Fibroblast of skin of scalp (primary cell): ENCODE measurements at places on chromosomes 16 and 17.

DNA sequence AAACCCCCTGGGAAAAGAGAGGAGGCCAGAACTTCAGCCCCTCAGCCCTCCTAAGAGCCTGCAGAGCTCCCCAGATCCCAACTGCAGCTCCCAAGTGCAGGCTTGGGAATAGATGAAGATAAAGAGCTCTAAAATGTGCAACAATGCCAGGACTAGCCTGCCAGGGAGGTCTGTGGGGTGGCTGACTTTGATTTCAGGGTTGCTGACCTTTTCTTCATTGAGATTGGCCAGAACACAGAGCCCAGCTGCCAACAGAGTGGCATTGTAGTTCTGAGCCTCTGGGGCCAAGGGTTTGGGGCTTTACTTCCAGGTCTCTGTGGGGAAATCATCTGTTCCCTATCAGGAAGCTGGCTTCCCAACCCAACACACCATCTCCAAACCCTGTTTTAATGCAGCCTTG is 120.6 kb downstream of the COPRS start:
- DNase-seq = no peak

DNA sequence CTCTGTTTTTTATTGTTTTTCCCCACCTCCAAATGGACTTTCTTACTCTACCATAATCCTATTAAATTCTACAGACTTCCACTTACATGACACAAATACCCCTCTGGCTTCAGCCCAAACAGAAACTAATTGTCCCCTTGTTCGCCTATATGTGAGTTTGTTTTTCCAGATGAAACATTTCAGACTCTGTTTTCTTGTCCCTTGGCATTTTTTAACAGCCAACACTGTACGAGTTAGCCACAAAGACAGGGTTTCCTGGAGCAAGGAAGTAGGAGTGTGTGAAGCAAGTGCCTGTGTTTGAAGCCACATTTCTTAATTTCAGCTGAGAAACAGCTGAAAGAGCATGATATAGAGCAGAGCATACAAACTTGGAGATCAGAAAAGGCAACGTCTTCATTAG is 382.2 kb upstream of the CDH5 start:
- no peak for DNase-seq

DNA sequence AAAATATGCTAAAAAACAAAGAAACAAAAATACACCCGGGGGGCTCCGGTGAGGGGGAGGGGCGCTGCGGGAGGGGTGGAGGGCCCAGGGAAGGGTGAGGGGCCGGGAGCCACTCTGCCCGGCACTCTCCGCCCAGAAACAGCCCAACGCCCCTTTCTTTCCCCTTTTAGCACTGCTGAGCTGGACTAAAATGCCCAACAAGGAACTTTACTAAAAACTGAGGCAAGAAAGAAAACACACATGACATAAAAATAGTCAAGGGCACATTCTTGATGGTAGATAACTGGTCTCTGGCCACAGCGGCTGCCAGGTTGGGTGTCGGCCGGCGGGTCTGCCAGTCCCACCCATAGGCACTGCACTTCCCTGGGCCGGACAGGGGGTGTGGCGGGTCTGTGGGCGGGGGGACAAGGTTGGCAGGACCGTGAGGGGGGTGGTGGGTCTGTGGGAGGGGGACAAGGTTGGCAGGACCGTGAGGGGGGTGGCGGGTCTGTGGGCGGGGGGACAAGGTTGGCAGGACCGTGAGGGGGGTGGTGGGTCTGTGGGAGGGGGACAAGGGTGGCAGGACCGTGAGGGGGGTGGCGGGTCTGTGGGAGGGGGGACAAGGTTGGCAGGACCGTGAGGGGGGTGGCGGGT is 20.9 kb downstream of the METRNL start:
- DNase-seq = no peak

DNA sequence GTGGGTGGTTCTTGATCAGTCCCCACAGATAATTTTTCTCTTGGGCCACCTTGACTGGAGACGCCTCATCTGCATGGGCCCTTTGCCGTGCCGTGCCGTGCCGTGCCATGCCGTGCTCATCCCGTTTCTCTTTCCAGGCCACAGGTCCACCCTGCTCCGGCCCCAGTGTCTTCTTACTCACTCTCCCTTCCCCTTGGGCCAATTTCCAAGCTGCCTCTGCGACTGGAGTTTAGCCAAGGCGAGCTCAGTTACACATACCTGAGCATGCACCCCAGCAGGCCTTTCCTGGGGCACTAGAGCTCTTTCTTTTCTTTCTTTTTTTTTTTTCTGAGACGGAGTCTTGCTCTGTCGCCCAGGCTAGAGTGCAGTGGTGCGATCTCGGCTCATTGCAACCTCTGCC is 40.5 kb upstream of the MGAT5B start:
- no peak for DNase-seq

GRCh38 chr16:11675561-11676511 is 7.6 kb downstream of the SNN start:
- DNase-seq = no peak

- DNase-seq = no peak
These were observed 3.1 kb downstream of the EVI2A start for GRCh38 chr17:31318298-31318801.

DNA sequence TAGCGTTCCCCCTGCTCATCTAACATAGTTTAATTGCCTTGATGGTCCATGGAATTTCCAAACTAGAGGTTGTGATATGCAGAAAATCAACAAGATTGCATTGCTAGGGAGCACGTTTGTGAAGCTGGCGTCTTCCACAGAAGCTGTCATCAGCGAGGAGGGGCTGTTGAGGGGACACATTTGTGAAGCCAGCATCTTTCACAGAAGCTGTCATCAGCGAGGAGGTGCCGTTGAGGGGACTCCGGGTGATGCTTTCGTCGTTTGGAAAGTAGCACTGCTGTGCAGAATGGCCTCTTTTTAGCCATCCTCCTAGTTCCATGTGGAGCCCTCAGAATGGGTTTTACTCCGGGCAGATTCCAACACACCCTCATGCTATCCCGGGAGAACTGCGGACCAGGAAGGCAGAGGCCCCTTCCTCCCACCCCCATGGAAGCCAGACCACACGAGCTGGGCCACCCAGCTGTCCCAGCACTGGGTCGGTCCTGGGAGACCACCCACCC is 119.6 kb upstream of the CHMP6 start:
- no peak for DNase-seq

DNA sequence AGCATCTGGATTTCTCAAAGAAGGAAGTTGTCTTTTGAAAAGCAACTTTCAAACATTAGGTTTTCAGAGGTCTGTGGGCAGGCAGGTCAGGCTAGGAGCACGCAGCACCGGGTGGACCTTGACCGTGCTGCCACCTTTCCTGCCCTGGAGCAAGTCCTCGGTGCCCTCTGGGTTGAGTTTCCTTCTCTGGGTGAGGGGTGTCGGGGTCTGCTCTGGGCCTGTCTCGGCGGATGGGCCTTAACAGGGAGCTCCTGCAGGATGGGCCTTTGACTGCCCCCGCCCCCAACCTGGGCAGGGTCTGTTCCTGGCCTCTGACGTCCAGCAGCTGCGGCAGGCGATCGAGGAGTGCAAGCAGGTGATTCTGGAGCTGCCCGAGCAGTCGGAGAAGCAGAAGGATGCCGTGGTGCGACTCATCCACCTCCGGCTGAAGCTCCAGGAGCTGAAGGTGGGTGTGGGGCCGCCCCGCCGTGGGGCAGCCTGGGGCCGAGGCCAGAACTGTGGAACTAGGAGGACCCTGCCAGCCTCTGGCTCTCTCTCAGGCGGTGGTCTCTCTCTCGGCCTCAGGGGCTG is 8.7 kb downstream of the DEF8 start:
- DNase-seq = no peak

GRCh38 chr17:78474614-78475146 is 96.2 kb downstream of the PGS1 start:
- DNase-seq = no peak

DNA sequence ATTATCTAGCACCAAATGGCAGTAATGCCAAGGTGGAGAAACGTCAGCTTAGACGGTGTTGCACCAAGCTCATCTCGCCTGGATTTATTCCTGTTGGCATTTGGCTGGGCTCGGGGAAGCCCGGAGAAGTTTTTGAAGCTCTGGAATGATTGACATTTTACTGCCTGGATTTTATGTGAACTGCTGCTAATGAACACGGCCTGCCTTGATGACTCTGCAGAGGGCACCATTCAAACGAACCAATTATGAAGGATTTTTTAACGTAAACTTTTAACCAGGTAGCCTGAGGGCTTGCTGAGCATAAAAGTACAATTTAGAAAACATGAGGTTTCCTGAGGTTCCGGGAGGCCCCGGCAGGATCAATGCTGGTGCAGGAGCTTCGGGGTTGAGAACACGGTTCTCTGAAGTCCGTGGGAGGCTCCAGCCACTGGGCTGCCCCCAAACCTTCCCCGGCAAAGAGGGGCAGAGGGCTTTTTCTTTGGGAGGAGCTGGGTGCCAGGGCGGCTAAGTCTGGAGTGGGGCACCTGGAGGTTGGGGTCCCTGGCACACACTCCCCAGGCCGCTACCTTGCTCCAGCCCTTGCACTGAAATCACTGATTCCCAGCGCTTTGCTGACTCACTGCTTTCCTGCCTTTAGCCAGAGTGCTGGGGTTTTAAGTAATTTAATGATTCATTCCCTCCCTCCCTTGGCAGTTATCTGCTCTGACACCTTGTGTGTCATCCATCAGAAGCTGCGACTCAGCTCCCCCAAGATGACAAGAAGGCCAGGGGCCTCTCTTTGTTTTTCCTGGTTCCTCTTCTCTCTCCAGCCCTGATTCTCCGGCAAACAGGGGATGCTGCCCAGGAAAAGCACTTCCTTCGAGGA is 161.2 kb upstream of the IRX3 start:
- DNase-seq = peak; percentile 92

DNA sequence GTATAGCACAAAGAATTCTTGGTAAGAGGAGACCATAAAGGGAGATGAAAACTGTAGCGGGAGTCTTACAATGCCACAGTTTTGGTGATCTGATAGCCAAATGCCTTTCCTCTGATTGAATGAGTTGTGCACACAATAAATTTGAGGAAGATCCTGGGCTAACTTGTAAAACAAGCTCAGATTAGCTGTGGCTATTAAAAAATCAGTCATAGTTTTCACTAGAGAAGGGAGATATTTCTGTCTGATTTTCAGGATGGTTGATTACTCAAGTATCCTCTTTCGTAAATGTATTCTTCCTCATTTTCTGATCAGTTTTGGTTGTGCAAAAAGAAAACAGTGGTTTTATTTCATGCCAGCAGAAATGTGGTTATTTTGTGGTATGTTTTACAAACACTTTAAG is 9.1 kb upstream of the METTL9 start:
- no peak for DNase-seq

GRCh38 chr17:1042486-1042885 is 45.6 kb downstream of the TIMM22 start:
- DNase-seq = no peak

- no peak for DNase-seq
These were observed 7.7 kb downstream of the CBX4 start for GRCh38 chr17:79831265-79832217.

DNA sequence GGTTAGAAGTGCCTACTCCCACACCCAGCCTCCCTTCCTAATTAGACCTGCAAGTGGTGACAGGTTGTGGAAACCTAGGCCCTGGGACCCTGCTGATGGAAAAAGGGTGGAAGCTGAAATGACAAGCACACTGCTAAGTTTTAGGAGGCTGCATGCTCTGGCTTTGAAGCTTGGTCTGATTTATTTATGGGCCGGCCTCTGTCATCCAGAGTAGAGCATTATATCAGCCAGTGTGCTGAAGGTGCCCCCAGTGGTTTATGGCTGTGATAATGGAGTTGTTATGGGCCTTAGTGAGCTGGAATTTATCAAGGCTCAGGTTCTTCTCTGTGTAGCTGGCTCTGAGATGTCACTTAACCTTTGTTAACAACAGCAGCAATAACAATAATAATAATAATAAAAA is 142.6 kb downstream of the UTP18 start:
- DNase-seq = no peak

- DNase-seq = peak; percentile 9
These were observed 1.3 kb downstream of the ZNF276 start for GRCh38 chr16:89722392-89723278.

DNA sequence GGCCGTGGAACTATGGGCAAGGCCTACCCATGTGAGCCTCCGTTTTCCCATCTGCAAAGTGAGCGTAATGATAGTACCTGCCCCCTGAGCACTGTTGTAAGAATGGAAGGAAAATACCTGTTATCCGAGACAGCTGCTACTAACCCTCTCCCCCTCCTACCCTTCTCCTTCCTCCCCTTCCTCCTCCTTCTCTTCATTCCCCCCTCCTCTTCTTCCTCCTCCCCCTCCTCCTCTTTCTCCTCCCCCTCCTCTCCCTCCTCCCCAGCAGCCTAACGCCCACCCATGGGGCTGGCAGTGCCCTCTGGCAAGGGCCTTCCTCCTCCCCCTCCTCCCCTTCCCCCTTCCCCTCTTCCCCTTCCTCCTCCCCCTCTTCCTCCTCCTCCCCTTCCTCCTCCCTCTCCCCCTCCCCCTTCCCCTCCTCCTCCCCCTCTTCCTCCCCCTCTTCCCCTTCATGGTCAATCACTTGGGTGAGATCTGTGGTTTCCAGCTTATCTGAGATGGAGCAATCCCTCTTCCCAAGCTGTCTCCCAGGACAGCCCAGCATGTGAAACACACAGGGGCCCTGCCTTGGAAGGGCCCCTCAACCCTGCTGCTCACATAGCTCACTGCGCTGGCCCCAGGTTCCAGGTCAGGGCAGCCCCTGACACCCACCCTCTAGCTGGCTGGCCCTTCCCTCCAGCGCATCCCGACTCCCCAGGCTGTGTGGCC is 6.4 kb downstream of the ZFPM1 start:
- no peak for DNase-seq

GRCh38 chr16:68378436-68379415 is 67.9 kb downstream of the PRMT7 start:
- no peak for DNase-seq

GRCh38 chr17:79706931-79707850 is 23.6 kb upstream of the ENPP7 start:
- no peak for DNase-seq

GRCh38 chr17:58873926-58874325 is 118.3 kb downstream of the PPM1E start:
- DNase-seq = no peak

GRCh38 chr17:51640108-51640622 is 379.8 kb downstream of the UTP18 start:
- no peak for DNase-seq

GRCh38 chr17:39753514-39754160 is 15.9 kb downstream of the GRB7 start:
- DNase-seq = peak; percentile 47

DNA sequence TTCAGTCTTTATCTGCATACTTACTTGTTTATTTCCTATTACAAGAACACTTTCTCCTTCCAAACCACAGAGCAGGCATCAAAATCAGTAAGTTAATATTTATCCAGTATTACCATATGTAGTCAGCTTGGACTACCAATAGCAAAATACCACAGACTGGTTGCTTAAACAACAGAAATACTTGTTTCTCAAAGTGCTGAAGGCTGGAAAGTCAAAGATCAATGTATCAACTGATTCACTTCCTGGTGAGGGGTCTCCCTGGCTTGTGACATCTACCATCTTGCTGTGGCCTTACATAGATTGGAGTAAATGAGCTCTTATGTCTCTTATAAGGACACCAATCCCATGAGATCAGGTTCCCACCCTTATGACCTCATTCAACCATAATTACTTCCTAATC is 2.6 kb downstream of the STXBP4 start:
- no peak for DNase-seq
